Activated CD4-positive, alpha-beta T cell treated with anti-CD3 and anti-CD28 coated beads, Interleukin-2, amount 10 ng/mL, durations not matched to agents 24 days and 14 days (primary cell): ENCODE measurements at places on chromosomes 7 and 10.

DNA sequence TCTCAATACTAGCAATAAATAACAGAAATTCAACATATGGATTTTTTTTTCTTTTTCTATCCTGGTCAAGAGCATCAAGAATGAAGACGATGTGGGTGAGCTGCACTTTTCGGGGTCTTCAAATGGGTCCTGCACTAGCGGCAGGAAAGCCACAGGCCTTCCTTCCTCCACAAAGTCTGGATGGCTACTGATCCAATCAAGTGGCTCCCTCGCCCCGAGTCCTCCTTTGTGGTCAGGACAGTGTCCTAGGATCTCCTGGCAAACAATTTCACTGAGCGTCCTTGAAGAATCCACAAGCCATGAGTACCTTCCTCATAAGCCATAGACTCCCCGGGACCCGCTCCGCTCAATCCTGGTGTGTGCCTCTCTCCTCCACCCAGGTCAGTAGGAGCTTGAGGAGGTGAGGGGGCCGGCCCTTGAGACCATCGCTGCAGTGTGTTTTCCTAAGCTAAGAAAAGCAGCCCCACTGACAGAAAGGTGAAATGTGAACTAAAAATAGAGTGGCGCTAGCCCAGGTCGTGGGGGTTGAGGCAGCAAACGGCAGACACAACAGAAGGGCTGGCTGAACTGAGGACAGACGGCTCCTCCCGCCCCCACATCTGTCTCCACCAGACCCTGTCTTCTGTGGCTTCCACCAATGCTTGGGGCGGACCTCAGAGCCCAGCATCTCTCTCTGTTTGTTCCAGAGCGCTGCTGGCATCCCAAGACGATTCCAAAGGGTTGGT is 202.3 kb downstream of the HERPUD2 start:
- no peak for DNase-seq

- DNase-seq = peak; percentile 90
Observed at GRCh38 chr10:6542999-6543430, 37.1 kb downstream of the PRKCQ start.

- peak; percentile 77 for DNase-seq
Observed at GRCh38 chr10:101301111-101301731, 52.7 kb upstream of the BTRC start.

DNA sequence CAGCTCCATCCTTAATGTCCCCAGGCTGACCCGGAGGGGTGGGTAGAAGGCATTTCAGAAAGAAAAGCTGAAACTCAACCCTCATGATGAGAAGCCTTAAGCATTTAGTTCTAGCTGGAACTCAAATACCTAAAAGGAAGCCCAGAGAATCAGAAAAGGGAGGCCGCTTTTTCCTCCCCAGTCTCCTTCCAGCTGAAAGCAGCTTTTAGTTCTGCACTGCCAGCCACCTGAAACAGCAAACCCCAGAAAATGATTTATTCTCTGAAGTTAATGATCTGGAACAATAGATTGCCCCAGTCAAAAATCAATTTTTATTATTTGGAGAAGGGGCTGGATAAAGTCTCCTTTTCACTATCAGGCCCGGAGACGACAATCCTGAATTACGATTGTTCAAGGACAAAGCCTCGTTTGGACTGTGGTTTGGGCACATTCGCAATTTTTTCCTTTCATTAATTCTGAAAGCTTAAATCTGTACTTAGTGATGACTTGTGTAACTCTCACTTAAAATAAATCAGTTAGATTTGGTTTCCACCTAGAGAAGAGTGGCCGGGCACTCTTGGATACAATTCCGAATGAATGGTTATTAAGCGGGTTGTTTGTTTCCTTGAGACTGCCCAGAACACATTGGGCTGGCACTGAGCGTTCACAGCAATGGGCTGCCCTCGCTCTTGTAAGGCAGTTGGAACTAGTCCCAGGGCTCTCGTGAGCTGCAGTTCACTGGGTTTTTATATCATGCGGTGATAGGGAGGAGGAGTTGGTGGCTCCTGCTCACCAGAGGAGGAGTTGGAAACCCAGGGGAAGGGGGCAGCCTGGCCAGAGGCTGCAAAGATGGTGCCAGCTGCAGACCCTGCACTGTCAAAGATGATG is 262.2 kb downstream of the CCSER2 start:
- no peak for DNase-seq

DNA sequence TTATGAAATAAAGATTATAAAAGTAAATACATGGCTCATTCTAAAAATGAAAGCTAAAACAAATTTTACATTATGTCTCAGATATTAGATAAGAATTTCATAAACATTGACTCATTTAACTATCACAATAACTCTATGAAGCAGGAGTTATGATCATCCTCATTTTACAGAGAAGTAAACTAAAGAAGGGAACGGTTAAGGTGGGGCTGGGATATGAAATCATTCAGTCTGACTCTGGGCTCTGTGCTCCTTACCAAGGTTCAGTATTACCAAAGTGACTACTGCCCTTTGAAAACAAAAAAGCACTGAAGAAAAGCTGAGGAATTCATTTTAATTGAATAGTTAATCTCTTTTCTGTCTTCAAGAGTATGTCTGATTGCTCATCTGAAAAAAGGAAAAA is 22.1 kb upstream of the CUBN start:
- DNase-seq = no peak

DNA sequence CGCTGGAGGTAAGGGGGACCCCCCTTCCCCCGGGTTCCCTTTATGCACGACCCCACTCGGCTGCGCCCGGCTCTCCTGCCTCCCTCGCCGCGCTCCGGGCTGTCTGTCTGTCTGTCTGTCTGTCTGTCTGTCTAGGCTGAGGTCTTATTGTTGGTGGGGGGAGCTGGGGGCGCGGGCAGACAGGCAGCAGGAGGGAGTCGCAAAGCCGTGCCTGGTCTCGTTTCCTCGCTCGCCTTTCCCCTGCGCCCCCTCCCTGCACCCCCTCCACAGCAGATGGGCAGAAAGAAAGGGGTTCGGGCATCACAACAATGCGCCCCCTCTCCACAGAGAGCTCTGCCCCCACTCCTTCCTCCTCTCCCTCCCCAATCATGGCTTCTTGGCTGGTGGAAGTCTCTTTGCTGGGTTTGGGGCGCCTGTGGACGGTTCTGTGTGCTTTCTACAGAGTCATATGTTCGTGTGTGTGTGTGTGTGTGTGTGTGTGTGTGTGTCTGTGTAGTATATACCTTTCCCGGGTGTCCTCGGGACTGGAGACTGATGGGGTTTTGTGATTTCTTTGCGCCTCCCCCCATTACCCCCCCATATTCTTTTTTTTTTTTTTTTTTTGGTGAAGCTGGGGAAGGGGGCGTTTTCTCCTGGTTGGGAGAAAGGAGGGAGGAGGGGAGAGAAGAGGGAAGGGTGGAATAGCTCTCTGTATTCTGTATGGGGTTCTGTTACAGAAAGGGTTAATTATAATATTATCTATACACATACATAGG is 1.9 kb downstream of the AUTS2 start:
- DNase-seq = peak; percentile 52

DNA sequence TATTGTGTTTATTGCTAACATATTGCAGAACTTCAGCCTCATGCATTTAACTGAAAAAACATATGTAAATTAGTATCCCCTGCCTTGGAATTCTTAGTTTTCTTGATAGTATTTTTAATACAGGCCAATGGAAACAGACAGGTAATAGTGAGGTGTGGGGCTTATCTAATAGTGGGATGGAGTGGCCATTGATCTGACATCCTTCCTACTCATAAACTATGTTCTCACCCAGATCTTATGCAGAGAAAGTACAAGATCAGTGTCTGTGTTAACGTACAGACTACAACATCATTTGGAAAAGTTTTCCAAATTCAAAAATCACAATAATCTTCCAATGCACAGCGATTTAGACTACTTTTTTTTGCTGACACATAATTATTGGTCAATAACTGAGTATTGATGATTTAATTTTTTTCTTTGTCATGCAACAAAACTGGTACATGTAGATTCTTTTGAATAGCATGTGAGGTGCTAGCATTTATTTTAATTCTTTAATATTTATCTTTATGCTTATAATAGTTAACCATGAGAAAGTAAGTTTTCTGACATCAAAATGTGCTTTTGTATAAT is 9.7 kb downstream of the CD36 start:
- DNase-seq = no peak
